ENCODE measurements at places on chromosomes 16 and 17.

- DNase-seq: peak; percentile 90
Measured at GRCh38 chr16:11977376-11978041, 975 bp downstream of the SNX29 start.

- DNase-seq: no peak
Measured at GRCh38 chr16:22627043-22627442, 116.4 kb downstream of the NPIPB5 start.

DNA sequence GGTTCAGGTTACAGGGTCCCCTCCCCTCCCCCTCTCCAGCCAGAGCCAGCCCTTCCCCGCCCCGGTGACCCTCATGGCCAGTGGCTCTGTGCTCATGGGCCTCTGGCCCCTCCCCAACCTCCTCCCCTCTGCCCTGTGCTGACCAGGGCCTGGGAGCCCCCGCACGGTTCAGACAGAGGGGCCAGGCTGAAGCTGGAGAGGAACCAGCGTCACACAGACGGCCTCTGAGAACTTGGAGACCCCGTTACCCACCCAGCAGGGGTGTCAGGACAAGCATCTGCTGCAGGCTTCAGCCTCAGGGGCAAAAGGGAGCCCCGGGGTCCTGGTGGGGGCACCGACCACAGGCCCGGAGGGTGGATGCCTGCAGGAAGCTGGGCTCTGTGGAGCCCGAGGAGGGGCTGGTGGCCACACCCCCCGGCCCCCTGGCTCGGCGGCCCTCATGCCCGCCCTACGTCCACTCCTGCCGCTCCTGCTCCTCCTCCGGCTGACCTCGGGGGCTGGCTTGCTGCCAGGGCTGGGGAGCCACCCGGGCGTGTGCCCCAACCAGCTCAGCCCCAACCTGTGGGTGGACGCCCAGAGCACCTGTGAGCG is at the start of gene WFIKKN1:
Gene WFIKKN1, plus strand, starts transcription at position 171 of the 591 bp plus-strand sequence. Its CDS starts 269 bp downstream, at position 440.
- DNase-seq: no peak

DNA sequence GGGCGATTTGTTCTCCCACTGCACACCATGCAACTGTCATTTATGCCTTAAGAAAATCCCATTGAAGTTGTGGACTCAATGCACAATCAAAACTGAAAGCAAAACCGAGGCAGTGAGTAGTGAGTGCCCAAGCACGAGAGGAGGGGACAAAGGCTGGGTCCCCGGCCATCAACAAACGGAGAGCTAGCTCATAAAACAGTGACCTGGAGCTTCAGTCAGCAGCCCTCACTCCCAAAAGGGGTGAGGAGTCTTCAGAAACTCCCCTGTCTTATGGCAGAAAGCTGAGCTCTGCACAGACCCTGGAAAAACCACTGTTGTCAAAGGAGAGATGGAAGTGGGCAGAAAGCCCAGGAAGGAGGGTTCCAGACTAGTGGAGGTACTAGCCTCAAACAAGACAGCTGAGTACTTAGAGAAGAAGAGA is 96.9 kb downstream of the ADCY9 start:
- peak; percentile 69 for DNase-seq

DNA sequence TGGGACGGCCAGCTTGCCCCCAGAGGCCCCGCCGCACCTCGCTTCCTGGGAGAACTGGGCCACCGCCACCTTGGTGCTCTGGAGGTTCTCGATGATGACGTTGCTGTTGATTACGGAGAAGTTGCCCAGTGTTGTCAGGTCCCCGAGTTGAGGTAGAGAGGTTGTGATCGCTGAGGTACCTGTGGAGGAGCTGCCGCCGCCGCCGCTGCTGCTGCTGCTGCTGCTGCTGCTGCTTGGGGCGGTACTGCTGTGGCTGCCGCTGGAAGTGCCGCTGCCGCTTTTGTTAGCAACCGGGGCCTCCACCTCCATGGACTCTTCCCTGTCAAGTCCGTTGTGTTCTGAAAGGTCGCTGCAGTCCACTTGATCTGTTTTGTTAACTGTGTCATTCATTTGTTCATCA is 9.5 kb downstream of the SALL1 start:
- DNase-seq: no peak

Data from fibroblast of the aortic adventitia (primary cell).